Kidney (tissue), 22 donors: ENCODE measurements at places on chromosomes 3 and 15. TPM values are rescaled to one million over a fixed set of nuclear protein-coding genes. Genes with fewer than 3 reads are reported as not detected.

- DNase-seq = no peak
Observed at GRCh38 chr3:106120356-106120755, 251.5 kb upstream of the CBLB start.

GRCh38 chr15:48805591-48805990, 5.3 kb downstream of the CEP152 start:
- DNase-seq = no peak

GRCh38 chr3:190303884-190304283, 18.4 kb downstream of the CLDN1 start:
- DNase-seq = no peak

Gene MME
- polyA plus RNA-seq = 126 TPM

Gene SKOR1
- polyA plus RNA-seq = 0.22 TPM

Gene CDHR4
- not detected for polyA plus RNA-seq
